HCT116 (cell line): ENCODE measurements at places on chromosomes 4 and X. TPM values are rescaled to one million over a fixed set of nuclear protein-coding genes. Genes with fewer than 3 reads are reported as not detected.

Gene CSAG2
- total RNA-seq: not detected

Gene LRRC66
- 0.12 TPM for total RNA-seq

Gene FAM47E
- 0.91 TPM for total RNA-seq

Gene SYTL5
- 0.20 TPM for total RNA-seq
